ENCODE measurements at places on chromosomes 1 and 21.

GRCh38 chr1:81409262-81409661 is 391.5 kb upstream of the ADGRL2 start:
- DNase-seq = no peak

DNA sequence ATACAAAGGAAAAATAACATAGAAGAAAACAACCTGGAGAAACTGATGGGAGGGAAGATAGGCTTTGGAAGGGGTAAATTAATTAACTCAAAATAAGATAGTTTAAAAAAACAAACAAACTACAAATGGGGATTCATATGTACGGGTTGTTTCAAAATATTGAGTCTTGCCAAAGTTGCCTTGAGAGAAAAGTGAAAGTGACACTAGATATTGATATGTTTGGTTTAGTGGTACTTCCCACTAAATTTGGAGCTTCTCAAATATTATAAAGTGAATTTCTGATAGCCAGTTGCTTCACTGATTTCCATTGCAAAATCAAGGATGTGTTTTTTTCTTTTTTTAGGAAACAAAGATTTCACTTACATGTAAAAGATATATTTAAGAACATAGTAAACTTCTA is 149.5 kb upstream of the RUNX1 start:
- DNase-seq = peak; percentile 25

DNA sequence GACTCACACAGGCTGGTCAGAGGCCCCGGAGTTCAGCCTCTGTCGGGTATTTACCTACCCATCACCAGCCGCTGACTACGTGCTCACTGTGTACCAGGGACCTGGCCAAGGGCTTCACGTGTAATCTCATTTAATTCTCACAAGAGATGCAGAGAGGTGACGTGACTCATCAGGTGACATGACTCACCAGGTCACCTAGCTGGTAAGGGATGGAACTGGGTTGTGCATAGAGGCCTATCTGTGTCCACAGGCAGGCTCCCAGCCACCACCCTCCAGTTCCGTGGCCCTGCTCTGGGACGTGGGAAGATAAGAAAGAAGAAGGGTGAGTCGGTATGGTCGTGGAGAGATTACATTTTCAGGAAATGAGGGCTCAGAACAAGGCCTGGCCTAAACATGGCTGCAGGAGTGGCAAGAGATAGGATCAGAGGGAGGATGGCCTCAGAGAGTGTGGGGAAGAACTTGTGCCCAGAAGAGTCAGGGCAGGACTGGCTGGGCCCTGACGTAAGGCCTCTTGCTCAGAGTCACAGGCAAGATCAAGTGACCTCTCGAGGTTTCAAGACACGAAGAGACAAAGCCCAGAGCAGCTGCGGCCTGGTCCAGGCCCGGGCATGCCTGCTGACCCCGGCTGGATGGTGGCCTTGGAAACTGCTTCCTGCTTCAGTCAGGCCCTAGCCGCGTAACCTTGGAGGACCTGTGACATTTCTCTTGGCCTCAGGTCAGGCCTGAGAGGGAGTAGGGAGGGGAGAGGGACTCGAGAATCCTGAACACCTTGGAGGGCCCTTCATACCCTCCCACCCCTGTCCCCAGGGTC is 52.7 kb upstream of the WASF2 start:
- peak; percentile 51 for DNase-seq

DNA sequence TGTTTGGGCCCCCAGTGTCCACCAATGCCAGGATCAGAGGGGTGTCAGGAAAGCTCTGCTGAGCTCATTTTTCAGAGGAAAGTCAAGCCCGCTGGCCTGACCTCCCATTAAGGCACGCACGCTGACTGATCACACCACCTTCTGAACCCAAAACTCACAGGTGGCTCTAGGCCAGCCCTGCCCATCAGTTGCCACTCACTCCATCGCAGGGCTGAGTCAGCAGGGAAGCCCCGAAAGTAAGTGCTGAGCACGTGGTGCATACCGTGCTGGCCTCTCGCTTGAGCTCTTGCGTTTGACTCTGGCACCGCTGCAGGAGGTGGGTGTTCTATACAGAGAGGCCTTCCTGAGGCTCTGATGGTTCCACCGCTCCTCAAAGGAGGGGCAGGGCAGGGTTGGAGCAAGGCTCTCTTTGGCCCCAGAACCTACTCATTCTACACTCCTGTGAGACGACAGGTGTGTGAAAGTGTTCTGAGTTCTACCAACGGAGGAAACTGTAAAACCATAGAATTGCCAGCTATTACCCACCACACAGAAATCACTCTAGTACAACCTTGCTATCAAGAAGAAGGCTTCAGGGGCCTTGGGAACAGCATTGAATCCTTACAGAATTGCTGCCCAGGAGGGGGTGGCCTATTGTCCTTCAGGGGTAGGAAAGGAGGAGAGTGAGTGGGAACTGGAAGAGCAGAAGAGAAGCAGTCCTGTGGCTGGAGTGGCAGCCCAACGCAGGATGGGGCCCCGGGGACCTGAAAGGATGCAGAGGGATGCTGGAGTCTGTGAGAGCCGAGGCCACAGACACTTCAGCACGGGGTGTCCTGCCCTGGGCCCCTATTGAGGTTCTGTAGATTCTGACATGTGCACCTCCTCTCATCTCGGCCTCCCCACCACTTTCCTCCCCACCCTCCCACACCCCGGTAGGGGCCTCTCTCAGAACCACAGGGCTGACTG is 214.7 kb upstream of the EDN2 start:
- DNase-seq = no peak

- peak; percentile 15 for DNase-seq
These were observed 65.5 kb downstream of the ACOT7 start for GRCh38 chr1:6328091-6328490.

DNA sequence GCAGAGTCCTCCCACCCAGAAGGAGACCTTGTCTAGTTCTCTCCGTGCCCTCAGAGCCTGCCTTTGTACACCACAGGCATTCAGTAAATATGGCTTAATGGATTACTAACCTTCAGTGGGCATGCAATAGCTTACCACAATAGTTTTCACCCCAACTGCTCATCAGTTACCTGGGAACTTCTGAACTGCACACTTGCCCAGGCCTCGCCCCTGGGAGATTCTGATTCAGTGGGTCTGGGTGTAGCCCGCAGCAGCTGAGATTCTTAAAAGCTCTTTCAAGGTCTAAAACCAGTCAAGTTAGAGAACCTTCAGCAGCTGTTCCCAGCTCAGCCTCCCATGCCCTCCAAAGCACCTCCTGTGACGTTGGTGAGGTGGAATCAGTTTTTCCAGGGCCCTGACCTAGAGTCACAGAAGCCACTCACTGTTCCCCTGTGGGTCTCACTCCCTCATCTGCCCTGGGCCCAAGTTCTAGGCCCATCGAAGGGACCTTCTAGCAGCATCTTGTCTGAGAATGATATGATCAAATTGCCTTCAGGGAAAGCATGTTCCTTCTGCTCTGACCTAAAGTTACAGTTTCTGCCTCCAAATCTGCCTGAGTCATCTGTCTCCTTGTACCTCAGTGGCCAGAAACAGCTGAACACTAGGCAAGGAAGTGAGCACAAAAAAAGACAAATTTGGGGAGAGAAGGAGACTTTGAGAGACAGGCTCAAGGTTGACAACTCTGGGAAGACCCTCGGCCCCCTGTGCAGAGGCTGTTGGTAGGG is 10.8 kb downstream of the ASAP3 start:
- no peak for DNase-seq

GRCh38 chr21:41854426-41854995 is 24.6 kb downstream of the PRDM15 start:
- DNase-seq = no peak

DNA sequence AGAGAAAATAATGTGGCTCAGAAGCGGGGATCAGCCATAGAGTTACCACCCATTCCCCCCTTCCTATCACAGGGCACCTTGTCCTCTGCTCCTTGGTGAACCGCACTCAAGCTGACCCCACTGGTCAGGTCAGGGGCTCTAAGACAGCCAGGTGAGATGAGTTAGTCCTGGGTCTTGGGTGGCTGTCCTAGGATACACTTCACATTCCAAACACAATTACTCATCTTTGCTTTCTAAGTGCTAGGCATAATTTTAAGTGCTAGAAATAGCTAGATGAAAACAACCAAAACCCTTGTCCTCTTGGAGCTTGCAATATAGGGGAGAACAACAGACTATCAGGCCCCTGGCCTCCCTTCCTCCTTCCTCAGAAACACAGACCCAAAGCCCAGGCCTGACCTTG is 7.8 kb upstream of the MUTYH start:
- DNase-seq = no peak

- DNase-seq = no peak
These were observed 439.8 kb downstream of the ADGRL2 start for GRCh38 chr1:82240571-82240970.

- DNase-seq = no peak
These were observed 631.6 kb upstream of the CAMK1G start for GRCh38 chr1:208951908-208952307.

DNA sequence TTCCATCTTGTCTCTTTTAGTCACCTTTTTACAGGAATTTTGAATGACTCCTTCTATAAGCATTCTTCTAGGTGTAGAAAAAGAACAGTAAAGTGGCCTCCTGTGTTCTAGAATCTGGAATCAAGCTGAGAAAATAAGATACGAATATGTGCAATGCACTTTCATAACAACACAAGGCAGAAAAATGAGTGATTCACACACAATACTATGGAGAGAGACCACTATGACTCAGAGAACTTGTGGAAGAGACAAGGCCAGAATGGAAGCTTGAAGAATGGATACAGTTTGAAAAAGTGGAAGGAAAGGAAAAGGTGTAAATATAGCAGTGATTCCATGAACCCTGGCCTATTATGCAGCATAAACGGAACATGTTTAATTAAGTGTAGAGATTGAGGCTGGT is 57.1 kb upstream of the SAMSN1 start:
- DNase-seq = peak; percentile 66

- peak; percentile 69 for DNase-seq
These were observed 210.3 kb downstream of the SLC35F3 start for GRCh38 chr1:234114648-234115307.

DNA sequence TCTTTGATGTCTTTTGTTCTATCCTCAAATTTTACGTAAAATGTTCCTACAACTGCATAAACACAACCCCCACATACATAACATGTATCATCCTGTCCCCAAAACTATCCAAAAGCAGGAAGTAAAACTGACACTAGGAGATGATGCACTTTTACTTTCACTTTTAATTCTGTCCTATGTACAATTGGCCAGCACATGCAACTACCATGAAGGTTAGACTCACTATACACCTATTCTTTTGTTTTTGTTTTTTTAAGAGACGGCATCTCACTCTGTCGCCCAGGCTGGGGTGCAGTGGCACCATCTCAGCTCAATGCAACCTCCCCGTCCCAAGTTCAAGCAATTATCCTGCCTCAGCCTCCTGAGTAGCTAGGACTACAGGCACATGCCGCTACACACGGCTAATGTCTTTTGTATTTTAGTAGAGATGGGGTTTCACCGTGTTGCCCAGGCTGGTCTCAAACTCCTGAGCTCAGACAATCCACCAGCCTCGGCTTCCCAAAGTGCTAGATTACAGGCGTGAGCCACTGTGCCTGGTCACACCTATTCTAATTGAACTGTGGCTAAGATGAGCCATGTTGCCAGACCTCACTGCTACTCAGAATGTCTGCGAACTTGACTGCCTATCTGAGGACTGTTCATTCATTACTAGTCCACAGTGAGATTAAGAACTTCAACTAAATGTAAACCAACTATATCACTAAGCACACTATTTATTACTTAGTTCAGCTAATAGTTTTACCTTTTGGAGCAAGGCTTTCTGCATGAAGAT is 48.0 kb downstream of the TOR3A start:
- peak; percentile 82 for DNase-seq

GRCh38 chr21:42159560-42160110 is 59.3 kb upstream of the ABCG1 start:
- no peak for DNase-seq

DNA sequence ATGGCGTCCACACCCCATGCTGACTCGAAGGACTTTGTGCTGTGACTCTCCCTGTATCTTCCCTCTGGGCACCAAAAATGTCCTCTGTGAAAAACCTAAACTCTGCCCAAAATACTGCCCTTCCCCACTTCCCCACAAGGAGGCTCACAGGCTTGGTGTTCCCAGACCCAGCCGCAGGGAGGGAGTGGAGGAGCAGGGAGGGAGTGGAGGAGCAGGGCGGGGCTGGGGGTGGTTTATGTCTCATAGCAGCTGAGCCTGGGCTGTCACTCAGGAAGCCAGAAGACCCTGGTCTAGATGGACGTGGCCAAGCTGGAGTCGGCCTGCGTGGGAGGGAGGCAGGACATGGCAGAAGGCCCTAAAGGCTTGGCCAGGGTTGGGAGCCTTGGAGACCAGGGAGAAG is 461.7 kb downstream of the PTPRU start:
- DNase-seq = peak; percentile 69

DNA sequence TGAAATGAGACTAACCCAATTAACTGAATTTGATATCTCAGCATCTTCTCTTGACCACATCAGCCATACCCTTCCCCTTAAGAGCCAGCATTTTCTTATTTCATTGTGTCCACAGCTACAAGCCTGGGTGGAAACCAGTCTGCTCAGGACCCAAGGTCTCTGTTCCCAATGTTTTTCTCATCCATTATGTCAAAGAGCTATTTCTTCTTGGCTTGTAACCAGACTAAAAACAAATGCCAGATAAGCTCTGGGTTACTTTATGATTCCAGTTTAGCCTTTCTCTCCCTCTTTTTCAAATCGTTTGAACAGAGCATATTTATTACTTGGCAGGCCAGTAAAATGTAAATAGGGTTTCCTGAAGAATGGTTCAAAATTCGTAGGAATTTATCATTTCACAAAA is 109.3 kb upstream of the SPATA6 start:
- DNase-seq = no peak

DNA sequence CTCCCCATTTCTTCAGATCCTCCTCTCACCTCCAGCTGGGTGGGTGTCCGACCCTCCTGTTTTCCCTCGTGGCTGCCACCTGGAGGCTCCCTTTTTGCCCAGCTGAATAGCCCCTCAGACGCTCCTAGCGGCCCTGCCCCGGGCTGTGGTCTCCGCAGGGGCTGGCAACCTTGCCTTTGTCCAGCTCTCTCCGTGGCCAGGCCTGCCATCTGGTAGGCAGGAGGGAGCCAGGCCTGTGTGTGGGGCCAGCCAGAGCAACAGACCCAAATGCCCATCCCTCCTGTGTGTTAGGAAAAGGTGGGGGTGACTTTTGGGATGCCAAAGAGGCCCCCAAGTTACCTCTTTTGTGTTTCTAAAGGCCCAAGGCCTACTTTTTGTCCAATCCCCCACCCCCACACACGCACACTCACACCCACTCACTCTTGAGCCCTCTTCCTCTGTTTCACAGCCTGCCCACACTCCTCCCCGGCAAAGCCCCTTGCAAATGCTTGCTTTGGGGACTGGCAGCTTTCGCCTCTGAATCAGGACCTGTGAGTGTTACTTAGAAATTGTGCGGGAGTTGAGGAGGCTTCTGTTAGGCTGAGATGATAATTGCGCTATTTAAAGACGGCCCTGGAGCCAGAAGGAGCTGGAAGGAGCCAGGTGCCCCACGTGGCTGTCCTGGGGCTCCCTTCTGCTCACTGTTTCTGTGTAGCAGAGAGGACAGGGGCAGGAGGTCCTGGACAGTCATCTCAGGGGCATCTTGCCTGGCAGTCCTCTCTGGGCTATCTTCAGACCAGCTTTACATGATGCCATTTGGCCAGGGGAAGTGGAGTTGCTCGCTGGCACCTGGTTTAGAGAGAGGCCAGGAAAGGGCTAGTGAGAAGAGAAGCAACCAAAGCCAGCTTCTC is 9.1 kb downstream of the PPFIA4 start:
- DNase-seq = no peak

GRCh38 chr1:209430107-209430506 is 153.4 kb upstream of the CAMK1G start:
- DNase-seq = no peak

All from suppressor macrophage treated with lipopolysaccharide for 4 hours (primary cell).